ENCODE measurements at places on chromosomes 2 and 18.

GRCh38 chr18:23189099-23189498, 53.8 kb downstream of the CABLES1 start:
- DNase-seq: no peak

DNA sequence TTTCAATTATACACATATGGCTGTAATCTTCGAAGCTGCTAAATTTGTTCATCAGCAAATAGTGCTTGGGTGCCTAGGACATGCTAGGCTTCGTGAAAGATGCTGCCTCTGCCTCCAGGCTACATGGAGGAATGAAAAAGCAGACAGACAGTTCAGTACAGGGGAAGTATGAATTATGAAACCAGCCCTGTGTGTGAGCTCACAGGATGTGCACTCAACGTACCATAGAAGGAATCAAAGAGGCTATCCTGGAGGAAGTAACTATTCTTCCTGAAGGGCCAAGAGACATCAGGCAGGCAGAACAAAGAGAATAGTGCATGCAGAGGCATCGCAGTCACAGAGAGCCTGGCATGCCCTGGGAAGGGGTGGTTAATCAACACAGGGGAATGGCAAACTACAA, 61.4 kb downstream of the DYM start:
- peak; percentile 31 for DNase-seq

DNA sequence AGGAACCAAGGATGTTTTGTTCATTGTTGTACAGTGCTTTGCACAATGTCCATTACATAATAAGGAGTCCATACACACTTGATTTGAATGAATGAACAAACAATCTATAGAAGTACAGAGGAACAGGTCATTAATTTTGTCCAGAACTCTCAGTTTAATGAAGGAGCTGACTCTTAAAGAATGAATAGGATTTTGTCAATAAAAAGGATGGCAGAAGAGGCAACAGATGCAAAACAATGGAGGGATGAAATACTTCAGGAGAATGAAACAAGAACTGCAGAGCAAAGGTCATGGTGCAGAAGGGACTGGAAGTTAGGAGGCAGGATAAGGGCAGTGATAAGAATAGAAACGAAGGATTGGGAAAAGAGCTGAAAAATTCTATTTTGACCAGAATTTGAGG, 28.7 kb upstream of the COL5A2 start:
- DNase-seq: no peak

DNA sequence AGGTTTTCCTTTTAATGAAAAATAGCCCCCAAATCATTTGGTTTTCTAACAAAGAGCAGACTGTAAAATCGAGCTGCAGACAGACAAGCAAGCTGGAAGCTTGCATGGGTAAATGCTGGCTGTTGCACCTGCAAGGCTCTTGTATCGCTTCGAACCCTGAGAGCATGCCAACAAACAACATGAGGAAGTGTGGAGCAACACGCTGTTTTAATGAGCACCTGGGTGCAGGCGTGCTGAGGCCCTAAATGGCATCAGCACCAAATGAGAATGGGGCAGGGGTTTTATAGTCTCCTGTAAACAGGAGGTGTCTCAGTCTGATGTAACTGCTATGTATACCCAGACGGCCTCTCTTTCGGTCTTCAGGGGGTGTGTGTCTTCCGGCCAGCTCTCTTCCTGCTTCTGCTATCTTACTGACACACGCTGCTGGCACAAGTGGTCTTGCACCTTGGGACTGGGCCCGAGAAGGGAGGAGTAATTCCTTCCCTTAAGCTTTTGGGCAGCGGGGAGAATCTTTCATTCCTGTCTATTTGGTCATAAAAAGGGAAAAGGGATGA, 31.9 kb upstream of the CDH2 start:
- DNase-seq: no peak

DNA sequence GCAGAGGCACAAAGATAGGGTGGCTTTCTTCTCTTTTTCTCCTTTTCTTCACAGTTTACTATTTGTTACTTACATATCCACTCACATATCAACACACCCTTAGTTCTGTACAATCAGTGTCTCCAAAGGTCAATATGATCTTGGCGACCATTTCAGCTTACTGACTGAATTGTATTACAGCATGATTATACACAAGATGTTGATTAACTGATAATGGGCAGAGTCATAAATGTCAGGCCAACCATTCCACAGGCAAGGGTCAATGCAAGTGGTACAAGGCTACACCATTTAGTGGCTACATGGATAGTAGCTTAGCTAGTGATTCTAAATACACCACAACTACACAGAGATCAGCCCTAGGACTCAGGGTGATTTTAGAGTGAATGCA, 20.4 kb upstream of the SP3 start:
- DNase-seq: no peak

GRCh38 chr2:27071990-27072830, 756 bp upstream of the OST4 start:
- DNase-seq: peak; percentile 69

- no peak for DNase-seq
Measured at GRCh38 chr2:211649331-211649730, 889.3 kb downstream of the ERBB4 start.

- DNase-seq: no peak
Measured at GRCh38 chr18:32502014-32502413, 31.3 kb upstream of the GAREM1 start.

DNA sequence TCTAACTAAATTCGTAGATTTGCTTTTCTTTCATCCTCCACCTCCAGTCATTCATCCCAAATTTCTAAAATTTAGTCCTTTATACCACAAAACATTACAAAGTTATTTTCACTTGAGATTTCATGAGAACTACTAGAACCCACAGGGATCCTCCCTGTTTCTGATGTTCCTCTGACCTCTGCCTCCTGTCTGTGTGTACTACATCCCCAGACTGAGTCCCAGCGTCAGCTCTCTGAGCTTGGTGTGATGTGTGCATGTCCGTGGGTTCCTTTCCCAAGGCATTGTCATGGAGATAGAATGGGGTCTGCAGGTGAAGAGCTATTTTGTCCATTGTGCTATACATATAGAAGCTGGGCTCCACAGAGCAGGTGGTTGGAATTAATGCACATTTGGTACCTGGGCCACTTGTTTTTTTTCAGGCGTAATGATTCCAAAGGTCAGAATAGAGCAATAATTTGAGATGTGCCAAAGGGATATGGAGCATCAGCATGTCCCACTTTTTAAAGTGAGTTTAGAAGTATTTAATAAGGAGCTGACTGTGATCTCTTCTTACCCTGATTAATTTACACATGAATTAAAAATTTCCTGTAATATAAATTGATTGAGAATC, 151.2 kb upstream of the BOD1L2 start:
- peak; percentile 27 for DNase-seq

Measured in DMS53 (cell line).